ENCODE measurements at places on chromosomes 12 and 14.

- peak; percentile 28 for DNase-seq
Observed at GRCh38 chr12:113912760-113913329, 53.3 kb downstream of the RBM19 start.

DNA sequence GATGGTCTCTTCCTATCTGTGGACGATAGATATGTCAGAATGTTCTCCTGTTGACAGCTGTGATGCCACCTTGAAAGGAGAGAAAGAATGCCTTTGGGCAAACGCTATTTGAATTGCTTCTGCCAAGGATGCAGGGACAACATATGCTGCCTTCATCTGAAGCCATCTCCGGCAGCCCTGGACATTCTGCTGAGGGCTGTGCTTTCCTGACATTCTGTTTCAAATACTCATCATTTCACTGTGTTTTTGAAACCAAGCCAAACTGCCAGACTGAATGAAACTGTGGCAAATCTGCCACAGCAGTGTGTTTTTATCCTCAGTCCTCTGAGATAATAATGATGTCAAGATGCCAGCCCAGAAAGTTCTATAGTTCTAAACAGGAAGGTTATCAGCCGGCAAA, 85.8 kb upstream of the BCAT1 start:
- DNase-seq, result no peak

GRCh38 chr12:25583545-25583944, 30.5 kb upstream of the LMNTD1 start:
- no peak for DNase-seq

DNA sequence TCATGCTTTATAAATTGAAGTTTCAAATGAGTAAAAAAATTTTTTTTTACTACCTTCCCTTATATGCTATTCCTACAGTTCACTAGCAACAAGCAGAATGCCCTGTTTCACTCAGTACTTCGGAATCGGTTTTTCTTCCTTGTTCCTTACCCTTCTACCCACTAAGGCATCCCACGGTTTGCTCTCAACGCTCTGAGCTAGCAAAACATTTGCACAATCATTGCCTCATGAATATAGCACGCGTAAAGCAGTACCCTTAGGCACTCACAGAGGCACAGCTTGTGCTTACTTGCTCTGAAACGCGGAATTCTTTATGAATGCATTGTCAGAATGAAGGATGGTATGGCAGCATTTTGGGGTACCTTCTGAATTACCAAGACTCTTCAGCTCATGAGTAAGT, 45.0 kb downstream of the PPP1R13B start:
- no peak for DNase-seq

DNA sequence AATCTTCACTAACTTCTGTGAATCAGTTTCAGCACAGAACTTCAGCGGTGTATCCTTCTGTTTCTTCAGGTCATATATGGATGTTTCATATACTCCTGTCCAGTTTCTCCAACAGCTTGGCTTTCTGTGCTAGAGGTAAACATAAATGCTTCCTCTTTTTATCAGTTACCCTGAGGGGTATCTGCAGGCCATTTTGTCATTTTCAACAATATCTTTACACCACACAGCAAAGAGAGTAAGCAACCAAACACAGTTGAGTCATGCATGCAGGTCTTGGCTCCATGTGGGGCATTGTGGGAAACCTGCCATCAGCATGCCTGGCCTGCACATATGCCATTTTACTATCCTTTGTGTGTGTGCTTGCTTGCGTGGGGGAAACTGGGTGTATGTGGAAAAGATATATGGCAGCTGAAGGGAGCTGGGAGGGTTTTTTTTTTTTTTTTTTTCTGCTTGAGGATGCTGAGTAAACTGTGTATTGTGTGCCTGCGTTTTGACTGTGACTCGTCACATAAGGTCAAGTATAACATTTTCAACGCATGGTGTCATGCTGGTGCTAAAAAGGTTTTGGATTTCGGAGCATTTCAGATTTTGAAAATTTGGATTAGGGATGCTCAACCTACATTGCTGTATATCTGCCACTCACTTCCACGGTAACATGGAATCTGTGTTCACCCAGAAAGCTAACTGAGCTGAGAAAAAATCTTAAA, 56.1 kb upstream of the YARS2 start:
- no peak for DNase-seq

- DNase-seq, result no peak
Observed at GRCh38 chr12:94643606-94644005, 6.8 kb downstream of the TMCC3 start.

- DNase-seq, result no peak
Observed at GRCh38 chr12:116466536-116466935, 92.6 kb upstream of the MAP1LC3B2 start.

All from CD4-positive, alpha-beta T cell treated with Interleukin-6 at 100 ng/mL for 8 hours (primary cell).